Renal cortical epithelial cell (primary cell): ENCODE measurements at places on chromosomes 13 and 19. TPM values are rescaled to one million over a fixed set of nuclear protein-coding genes. Genes with fewer than 3 reads are reported as not detected.

SBK3 gene
- total RNA-seq: not detected in 2 replicates

IGFL1 gene
- 3.8 TPM in 1 of 2 replicates, not detected in the other for total RNA-seq

KLK15 gene
- not detected in 2 replicates for total RNA-seq

MBD3L2 gene
- not detected in 2 replicates for total RNA-seq

CCDC8 gene
- total RNA-seq: 14.1 and 30.7 TPM in 2 replicates

FCHO1 gene
- 0.80 and 3.3 TPM in 2 replicates for total RNA-seq

CGB3 gene
- total RNA-seq: not detected in 2 replicates

LILRA6 gene
- not detected in 2 replicates for total RNA-seq

ACP7 gene
- total RNA-seq: not detected in 2 replicates
